ENCODE measurements at places on chromosomes 5 and 9. TPM values are rescaled to one million over a fixed set of nuclear protein-coding genes. Genes with fewer than 3 reads are reported as not detected.

DNA sequence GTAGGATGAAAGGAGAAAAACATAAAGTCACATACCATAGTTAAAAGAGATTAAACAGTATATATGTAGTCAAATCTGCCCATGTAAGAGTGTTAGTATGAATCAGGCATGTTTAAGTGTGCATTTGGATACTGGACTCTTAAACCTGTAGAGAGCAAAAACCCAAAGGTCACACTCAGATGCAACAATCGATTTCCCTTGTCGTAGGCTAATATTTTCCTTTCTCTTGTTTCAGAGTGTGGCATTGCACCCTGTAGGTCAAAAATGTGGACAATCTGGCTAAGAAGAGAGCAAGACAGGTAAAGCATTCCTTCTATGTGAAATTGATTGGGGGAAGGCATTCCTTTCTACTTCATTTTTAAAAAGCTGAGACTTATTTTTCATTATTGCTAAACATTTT is 8.9 kb downstream of the JAKMIP2 start:
- DNase-seq: no peak

GRCh38 chr5:169204788-169205400 is 96.0 kb downstream of the SLIT3 start:
- no peak for DNase-seq

GRCh38 chr5:114789773-114790402 is 379.8 kb downstream of the TRIM36 start:
- peak; percentile 2 for DNase-seq

PDLIM4 gene
- total RNA-seq: 37.3 TPM

Data from fibroblast of the aortic adventitia (primary cell).